ENCODE measurements at places on chromosomes 7 and 10.

DNA sequence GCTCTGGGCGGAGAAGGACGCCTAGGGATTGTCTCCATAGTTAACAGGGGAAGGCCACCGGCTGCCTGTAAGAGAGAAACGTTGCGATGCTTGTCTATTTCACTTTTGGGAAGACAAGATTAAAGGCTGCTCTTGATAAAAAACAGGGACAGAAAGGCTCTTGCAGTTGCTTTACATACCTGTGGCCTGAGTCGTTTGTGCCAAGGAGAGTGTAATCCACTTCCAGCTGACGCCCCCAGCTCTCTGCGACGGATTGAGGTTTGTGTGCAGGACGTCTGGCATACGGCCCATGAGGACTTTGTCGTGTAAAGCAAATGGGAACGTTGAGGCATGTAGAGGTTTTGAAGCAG, 1.1 kb downstream of the MAP3K8 start:
- DNase-seq, result no peak

- DNase-seq, result no peak
Measured at GRCh38 chr10:133100706-133101415, 13.1 kb downstream of the ADGRA1 start.

DNA sequence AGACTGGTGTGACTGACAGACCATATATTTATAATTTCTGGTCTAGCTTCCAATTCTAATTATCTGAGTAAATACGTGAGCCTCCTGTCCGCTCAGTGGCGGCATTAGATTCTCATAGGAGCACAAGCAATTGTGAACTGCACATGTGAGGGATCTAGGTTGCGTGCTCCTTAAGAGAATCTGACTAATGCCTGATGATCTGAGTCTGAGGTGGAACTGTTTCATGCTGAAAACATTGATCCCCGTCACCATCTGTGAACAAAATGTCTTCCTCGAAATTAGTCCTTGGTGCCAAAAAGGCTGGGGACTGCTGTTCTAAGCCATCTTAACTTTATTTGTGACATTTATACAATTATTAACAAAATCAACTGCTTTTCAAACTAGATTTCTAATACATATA, 164.7 kb upstream of the MEOX2 start:
- no peak for DNase-seq

GRCh38 chr10:127021801-127022200, 116.6 kb downstream of the DOCK1 start:
- DNase-seq, result no peak

DNA sequence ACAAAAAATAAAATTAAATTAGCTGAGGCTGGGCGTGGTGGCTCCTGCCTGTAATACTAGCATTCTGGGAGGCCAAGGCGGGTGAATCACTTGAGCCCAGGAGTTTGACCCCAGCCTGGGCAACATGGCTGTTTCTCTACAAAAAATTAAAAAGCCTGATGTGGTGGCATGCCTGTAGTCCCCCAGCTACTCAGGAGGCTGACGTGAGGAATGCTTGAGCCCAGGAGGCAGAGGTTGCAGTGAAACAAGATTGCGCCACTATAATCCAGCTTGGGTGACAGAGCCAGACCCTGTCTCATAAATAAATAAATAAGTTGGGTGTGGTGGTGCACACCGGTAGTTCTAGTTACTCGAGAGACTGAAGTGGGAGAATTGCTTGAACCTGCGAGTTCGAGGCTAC, 65.1 kb downstream of the GNA12 start:
- no peak for DNase-seq

DNA sequence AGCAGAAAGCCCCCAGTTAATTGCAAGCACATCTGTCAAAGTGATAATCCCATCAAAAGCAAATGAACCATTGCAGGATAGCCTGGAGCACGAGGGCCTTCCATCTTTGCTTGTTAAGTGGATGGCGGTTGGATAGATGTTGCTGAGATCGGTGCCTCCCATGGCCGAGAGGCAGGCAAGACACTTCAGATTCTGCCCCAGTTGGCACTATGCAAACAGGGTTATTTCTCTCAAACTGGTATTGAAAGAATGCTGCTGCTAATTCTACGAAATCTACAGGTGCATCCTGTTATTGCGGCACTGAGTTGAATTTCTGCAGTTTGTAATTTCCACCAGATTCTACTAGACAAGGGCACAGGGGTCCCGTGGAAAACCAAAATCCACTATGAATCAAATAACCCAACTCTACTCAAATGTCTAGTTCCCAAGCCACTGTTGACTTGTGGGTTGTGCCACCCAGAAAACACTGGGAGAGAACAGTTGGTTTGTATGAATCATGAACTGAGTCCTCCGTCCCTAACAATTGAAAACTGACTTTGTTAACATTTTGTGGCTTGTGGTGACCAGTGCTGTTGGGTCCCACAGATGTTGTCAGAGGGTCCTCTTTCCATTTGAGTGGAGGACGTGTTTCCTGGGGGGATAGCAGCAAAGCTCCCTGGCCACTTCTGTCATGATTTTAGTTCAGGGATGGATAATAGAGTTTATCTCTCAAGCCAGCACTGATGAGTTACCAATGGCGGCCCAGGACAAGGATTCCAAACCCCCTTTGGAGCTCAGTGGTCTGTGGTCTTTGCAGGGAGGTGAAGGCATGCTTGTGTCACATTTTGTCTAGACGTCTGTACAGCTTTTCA, 7.1 kb upstream of the IL2RA start:
- DNase-seq, result no peak
